HAP-1 (cell line): ENCODE measurements at places on chromosomes 4 and X.

DNA sequence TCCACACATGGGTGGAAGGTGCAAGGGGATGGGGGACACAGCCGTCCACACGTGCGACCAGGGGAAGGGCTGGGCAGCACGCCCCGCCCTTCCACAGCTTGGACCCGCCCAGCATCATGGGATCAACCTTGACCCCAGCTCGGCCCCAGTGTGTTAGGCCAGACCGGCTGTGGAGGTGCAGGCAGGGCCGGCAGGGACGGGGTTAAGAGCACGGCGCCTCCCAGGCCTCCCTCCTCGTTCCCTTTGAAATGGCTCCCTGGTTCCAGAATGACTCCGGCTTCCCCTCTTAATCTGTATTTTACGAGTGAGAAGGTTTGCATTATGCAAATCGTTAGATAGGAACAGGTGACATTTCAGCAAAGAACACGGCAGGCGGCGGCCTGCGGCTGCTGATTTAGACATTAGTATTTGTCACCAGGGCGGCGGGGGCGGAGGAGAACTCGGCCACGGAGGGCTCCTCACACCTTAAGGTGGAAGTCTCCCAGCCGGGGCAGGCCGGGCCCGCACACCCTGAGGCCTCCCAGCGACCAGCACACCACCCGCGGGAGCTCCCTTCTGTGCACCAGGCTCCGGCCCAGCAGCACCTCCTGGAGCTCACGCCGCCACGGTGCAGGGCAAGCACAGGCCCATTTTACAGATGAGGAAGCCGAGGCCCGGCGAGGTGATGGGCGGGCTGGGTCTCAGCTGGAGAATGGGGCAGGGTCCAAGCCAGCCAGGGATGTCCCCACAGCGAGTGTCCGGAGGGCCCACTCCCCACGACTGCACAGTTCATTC is 116.1 kb downstream of the FAM53A start:
- DNase-seq: peak; percentile 65

GRCh38 chr4:120865985-120866384 is 56.5 kb downstream of the PRDM5 start:
- peak; percentile 42 for DNase-seq

- no peak for DNase-seq
Observed at GRCh38 chrX:125627676-125628075, 308.0 kb downstream of the TEX13C start.

- DNase-seq: no peak
Observed at GRCh38 chr4:28545986-28546385, 1685.3 kb downstream of the STIM2 start.

GRCh38 chr4:43607827-43608461 is 715.4 kb downstream of the GRXCR1 start:
- no peak for DNase-seq

- no peak for DNase-seq
Observed at GRCh38 chrX:97326456-97326855, 442.7 kb downstream of the RPA4 start.

- no peak for DNase-seq
Observed at GRCh38 chrX:154484255-154485149, 1.9 kb downstream of the UBL4A start.

DNA sequence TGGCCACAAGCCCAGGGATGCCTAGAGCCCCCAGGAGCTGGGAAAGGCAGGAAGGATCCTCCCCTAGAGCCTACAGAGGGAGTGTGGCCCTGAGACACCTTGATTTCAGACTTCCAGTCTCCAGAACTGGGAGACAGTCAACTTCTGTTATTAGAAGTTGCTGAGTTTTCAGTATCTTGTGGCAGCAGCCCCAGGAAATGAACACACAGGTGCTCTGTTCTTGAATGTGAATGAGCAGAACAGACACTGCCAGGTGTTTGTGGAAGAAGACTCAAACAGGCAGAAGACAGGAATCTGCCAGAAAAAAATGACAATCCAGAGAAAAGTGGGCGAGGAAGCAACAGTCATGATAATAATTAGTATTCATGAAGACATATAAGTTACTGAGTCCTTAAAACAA is 64.5 kb upstream of the STS start:
- DNase-seq: no peak

GRCh38 chr4:54645830-54646229 is 11.9 kb upstream of the KIT start:
- no peak for DNase-seq

DNA sequence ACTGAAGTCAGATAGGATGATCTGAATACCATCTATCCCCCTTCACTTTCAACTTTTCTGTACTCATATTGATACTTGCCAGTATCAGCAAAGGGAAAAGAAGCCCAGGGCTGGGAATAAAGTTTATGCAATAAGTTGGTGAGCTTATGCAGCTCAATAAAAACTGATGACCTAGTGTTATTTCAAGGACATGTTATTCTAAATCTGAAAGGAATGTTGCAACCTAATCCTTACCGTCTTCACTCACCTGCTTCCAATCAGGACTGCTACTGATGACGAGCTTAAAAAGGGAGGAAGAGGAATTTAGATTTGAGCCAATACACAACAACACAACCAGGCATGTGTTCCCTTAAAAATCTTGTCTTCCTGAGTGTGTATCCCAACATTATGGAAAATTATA is 419.9 kb downstream of the SPRY1 start:
- DNase-seq: no peak

GRCh38 chrX:24479924-24480323 is 14.8 kb downstream of the PDK3 start:
- DNase-seq: no peak
